ENCODE measurements at places on chromosomes 2 and 18.

GRCh38 chr2:45962177-45962921, 310.9 kb downstream of the PRKCE start:
- peak; percentile 57 for DNase-seq

- DNase-seq: no peak
Observed at GRCh38 chr2:69221960-69222751, 164.9 kb downstream of the GFPT1 start.

DNA sequence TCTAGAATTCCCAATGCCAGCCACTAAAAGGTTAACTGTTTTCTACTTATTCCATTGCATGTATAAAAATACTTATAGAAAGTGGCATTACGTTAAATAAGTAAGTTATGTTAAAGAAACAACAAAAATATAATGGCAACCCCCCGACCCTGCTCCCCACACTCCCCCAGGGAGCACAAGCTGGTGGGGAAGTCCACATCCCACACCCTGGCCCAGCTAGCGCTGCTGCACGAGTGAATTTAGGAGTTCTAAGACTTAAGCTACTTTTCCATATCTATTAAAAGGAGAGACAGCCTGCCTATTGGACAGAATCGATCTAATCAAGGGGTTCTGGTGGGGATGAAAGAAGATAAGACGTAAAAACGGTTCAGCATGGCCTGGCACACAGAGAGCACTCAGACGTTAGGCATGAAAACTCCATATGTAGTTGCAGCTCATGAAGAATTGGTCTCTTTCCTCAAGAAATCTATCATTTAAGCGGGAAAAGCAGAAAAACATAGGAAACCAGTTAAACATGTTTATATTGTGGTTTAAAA, 16.6 kb downstream of the HJURP start:
- no peak for DNase-seq

GRCh38 chr2:241882091-241882625, 12.6 kb downstream of the RTP5 start:
- DNase-seq: peak; percentile 68

- no peak for DNase-seq
Observed at GRCh38 chr2:72115110-72116080, 32.3 kb downstream of the CYP26B1 start.

DNA sequence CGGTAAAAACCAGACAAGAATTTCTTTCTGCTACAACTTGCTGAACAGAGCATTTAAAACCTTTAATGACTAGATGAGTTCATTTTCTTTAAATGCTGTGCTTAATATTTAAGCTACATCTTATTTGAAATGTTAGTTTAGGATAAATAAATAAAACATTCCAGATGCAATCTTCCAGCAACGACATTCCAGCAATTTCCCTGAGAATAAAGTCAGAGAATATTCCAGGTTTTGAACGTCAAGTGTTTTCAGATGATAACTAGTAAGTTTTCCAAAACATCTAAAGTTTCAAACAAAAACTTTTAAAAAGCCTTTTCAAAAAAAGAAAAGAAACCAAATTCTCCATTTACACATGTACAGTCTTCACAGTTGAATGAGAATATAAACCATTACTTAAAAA, 104.8 kb downstream of the PPP1R1C start:
- DNase-seq: no peak

GRCh38 chr18:55484773-55485172, 103.2 kb downstream of the TCF4 start:
- no peak for DNase-seq

- no peak for DNase-seq
Observed at GRCh38 chr2:100396483-100396882, 21.0 kb downstream of the CHST10 start.

- DNase-seq: no peak
Observed at GRCh38 chr2:241637795-241638660, 535 bp downstream of the ATG4B start.

- no peak for DNase-seq
Observed at GRCh38 chr18:61554946-61555361, 221.7 kb downstream of the CDH20 start.

GRCh38 chr2:96869822-96870625, at the start of gene SEMA4C:
Gene SEMA4C (minus strand): TSS chr2:96870080. CDS start chr2:96867886, 2,194 bp downstream.
- peak; percentile 77 for DNase-seq

DNA sequence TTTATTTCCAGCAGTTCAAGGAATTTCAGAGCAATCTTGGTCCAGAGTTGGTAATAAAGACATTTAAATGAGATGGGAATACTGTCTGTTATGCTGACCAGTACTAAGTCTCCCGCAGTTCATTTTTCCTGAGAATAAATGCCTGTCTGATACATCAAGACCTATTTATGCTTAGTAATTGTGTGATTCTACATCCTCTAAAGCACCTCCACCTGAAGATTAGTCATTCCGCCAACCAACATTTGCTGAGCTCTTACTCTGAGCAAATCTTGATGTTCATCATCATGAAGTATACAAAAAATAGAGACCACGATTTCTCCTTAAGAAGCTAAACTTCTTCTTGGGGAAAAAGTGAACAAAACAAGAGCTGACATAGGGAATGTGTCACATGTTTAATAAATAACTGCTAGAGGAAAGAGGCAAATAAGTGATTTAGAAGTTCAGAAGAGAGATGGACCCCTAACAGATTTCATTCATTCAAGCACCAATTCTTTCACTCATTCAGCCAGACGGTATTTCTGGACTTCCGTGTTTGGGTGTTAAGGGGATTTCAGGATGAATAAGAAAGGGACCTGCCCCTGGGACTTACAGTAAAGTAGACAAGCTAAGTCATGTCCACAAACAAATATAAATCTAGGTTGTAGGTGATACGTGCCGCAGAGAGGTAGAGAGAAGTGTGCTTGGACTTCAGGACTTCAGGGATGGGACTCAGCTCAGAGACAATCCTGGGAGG, 34.2 kb upstream of the PPP4R1 start:
- DNase-seq: no peak

DNA sequence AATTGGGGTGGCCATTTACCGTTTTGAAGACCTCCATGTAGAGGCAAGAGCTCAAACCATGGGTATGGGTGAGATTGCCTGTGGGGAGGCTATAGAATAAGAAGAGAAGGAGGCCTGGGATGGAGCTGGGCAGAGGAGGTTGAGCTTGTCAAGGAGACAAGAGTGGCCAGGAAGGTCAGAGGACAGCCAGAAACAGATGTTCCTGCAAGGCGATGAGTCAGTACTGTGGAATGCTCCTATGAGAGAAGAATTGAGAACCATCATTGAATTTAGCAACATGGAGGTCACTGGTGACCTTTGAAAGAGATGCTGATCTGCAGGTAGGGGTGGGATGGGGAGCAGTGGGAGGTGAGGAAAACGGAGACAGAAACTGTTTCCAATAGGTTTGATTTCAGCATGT, 3.5 kb downstream of the ACSL3 start:
- DNase-seq: no peak

- no peak for DNase-seq
Observed at GRCh38 chr2:74571058-74571457, 16.5 kb downstream of the DOK1 start.

GRCh38 chr18:35524226-35524625, 26.5 kb upstream of the INO80C start:
- DNase-seq: no peak
